ENCODE measurements at places on chromosomes 2 and 18.
A peak's percentile ranks its signal among the peaks of the same experiment; 100 is the strongest.

- no peak for DNase-seq
Measured at GRCh38 chr2:91748902-91749301, 3057.4 kb downstream of the RPIA start.

DNA sequence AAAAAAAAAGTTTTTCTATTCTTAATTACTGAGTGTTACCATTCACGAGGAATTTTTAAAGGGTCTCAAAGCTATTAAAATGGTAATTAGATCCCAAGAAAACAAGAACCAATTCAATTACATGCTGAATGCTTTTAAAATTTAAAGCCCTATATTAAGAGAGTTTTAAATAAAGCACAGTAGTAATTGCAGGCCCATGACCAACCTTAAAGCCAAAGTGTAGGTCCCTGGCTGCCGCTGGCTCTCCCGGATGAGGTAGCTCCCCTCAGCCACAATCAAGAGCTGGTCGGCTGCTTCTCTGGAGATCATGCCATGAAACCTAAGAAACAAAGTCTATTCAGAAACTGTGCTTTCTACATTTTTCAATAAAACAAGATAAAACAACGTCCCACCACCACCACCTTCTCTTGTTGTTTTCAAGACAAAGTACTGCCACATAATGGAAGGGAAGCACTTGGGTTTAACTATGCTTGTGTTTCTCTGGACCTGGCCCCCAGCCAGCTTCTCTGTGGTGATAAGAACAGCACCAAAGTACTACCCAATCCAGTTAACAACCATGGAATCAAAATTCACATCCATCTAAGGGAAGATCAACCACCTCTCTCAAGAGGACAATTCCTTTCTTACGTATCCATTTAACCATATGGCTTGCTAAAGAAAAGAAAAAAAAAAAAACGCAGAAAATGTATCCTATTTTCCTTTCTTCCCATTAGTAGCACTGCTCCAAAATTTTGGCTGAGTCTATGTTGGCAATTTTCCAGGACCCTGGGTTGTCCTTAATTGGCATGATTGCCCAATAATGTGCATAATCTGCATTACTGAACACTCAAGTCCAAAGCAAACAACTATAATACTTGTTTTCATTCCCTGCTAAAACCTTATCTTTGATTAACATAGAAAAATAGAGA is 90.1 kb downstream of the CHN1 start:
- DNase-seq, result no peak

- no peak for DNase-seq
Measured at GRCh38 chr2:152445791-152446201, 110.8 kb downstream of the FMNL2 start.

DNA sequence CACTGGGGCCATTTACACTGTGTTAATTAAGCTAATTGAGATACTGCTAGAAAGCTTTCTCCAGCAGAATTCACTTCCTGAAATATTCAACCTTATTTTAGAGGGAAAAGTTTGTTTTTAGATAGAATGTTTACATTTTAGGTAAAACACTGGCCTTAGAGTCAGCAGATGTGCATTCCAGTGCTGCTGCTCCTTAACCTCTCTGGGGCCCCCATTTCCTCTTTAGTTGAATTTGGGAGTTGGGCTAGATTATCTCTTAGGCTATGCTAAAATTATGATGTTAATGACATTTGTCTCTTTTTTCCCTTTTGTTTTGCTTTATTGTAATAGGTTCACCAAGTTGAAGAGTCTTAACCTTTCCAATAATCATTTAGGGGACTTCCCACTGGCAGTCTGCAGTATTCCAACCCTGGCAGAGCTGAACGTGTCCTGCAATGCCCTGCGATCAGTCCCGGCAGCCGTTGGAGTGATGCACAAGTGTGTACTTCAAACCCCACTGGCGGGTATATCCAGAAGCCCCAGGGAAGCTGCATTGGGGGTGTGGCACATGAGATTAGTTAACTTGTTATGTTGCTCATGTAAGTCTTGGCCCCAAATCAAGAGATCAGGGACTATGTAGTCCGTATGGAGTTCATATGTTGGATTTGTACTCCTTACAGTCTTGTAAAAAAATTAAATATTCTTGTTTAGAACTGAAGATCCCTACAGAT is 179.5 kb downstream of the PHLPP1 start:
- no peak for DNase-seq

GRCh38 chr2:15031745-15032240 is 399.3 kb downstream of the LRATD1 start:
- no peak for DNase-seq

DNA sequence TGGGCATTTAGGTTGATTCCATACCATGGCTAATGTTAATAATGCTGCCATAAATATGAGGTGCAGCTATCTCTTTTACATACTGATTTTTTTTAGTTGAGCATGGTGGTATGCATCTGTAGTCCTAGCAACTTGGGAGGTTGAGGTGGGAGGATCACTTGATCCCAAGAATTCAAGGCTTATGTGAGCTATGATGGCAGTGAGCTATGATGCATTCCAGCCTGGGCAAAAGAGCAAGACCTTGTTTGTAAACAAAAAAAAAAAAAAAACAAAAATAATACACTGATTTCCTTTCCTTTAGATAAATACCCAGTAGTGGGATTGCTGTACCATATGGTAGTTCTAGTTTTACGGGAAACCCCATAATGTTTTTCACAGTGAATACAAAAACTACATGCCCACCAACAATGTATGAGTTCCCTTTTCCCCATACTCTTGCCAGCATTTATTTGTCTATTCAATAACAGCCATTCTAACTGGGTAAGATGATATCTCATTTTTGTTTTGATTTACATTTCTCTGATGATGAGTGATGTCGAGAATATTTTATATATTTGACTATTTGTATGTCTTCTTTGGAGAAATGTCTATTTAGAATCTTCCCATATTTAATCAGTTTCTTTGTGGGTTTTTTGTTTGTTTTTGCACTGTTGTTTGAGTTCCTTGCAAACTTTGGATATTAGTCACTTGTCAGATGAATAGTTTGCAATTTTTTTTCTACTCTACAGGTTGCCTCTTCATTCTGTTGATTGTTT is 281.0 kb upstream of the KYNU start:
- no peak for DNase-seq

GRCh38 chr2:197809064-197809463 is 4.7 kb downstream of the PLCL1 start:
- DNase-seq, result no peak

GRCh38 chr2:86800856-86801567 is 10.3 kb upstream of the CD8A start:
- no peak for DNase-seq

DNA sequence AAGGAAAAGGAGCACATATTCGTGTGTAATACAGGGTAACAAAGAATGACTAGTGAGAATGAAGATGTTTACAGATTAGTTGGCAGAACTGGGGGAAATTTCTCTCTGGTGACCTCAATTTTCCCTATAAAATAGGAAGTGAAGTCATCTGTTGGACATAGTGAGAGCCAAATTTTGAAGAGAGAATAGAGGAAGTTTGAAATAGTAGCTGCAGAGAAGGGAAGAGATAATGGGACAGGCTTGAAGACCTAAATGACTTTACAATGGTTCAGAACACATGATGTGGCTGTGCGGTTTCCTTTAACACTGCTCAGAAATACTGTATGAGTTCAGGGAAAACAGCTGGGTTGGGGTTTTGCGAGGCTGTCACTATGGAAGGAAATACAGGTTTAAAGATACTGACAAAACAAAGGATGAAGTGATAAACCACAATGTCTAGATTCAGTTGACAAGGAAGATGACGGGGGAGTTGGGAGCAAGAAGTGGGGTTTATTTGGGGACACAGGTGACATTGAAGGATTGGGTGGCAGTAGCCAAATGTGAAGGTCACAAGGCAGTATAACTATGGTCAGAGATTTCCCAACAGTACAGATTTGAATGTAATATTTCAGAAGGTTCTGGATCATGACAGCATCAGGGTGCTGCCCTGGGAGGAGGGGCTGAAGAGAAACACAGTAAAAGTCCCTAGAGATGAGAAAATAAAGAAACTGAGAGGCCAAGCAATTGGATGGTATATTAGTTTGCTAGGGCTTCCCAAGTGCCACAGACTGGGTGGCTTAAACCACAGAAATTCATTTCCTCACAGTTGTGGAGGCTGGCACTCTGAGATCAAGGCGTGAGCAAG is 82.6 kb upstream of the TANK start:
- peak; percentile 21 for DNase-seq
